ENCODE measurements at places on chromosomes 12 and 14. TPM values are rescaled to one million over a fixed set of nuclear protein-coding genes. Genes with fewer than 3 reads are reported as not detected.

The KLRD1 gene
- total RNA-seq = 0.63 TPM

The KRT84 gene
- total RNA-seq = not detected

The RNASE3 gene
- total RNA-seq = 0.52 TPM

The KCNH5 gene
- total RNA-seq = 0.17 TPM

The TTC6 gene
- total RNA-seq = not detected

The CD27 gene
- 0.66 TPM for total RNA-seq

The CLEC14A gene
- 41.1 TPM for total RNA-seq

The RPS26 gene
- total RNA-seq = 1,982 TPM

DNA sequence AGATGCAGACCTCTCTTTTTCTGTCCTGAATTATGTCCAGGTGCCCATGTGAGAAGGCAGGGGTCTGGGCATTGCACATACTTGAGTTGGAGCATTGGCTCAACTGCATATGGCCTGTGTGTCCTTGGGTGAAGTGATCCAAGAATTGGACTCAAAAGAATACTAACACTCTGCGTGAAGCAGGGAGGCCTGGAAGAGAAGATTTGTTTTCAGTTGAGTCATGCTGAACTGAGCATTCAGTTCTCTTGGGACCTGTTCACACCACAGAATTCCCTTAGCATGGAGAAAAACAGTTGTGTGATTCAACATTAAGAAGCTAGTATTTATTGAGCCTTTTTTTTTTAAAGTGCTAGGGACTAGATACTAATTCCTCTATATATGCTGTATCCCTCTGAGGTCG is 164.7 kb upstream of the TBX3 start:
- DNase-seq = no peak

GRCh38 chr12:96194971-96195844 is 1.0 kb downstream of the ELK3 start:
- DNase-seq = no peak

GRCh38 chr12:25759752-25760151 is 198.7 kb upstream of the RASSF8 start:
- no peak for DNase-seq

GRCh38 chr14:54104601-54105145 is 148.0 kb upstream of the BMP4 start:
- DNase-seq = no peak

GRCh38 chr12:38501991-38502390 is 185.4 kb downstream of the ALG10B start:
- DNase-seq = no peak

GRCh38 chr14:104331871-104332605 is 193.7 kb downstream of the KIF26A start:
- DNase-seq = no peak

GRCh38 chr12:124827588-124828184 is 36.0 kb downstream of the SCARB1 start:
- DNase-seq = no peak

DNA sequence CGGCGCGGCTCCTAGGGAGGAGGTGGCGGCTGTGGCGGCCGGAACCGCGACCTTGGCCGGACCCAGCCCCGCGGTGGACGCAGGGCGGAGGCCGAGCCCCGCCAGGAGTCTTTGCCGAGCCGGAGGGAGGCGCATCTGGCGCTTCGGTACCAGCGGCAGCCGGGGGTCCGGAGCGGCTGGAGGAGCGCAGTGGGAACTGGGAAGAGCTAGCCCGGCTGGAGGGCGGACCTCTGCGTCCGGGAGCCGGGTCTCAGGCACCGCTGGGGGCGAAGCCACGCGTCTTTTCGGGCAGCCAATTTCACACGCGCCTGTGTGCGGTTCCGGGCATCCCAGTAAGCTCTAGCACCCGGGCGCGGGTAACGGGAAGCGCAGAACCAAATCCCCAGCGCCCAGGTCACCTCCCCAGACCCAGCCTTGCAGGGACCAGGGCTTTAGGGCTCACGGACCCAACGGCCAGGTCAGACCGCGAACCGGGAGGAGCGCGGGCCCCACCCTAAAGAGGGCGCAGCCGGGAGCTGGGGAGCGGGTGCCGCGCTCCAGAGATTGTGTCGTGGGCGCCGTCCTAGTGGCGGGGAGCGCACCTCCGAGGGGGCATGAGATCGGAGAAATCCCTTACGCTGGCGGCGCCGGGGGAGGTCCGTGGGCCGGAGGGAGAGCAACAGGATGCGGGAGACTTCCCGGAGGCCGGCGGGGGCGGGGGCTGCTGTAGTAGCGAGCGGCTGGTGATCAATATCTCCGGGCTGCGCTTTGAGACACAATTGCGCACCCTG is 89.4 kb downstream of the GALNT8 start:
- DNase-seq = no peak

GRCh38 chr14:67536087-67536486 is 3.0 kb downstream of the PLEKHH1 start:
- DNase-seq = no peak

- DNase-seq = no peak
These were observed 1.9 kb downstream of the BRI3BP start for GRCh38 chr12:124995200-124995961.

GRCh38 chr12:4143896-4144295 is 129.7 kb upstream of the CCND2 start:
- no peak for DNase-seq

- DNase-seq = no peak
These were observed 53.1 kb downstream of the PARP11 start for GRCh38 chr12:3820122-3820521.

GRCh38 chr12:47698055-47698454 is 7.8 kb downstream of the RPAP3 start:
- no peak for DNase-seq

GRCh38 chr12:46402941-46403718 is 30.6 kb upstream of the SLC38A2 start:
- DNase-seq = no peak

GRCh38 chr12:108403952-108404351 is 64.8 kb upstream of the CMKLR1 start:
- DNase-seq = no peak
